ENCODE measurements at places on chromosomes 7 and 10.

DNA sequence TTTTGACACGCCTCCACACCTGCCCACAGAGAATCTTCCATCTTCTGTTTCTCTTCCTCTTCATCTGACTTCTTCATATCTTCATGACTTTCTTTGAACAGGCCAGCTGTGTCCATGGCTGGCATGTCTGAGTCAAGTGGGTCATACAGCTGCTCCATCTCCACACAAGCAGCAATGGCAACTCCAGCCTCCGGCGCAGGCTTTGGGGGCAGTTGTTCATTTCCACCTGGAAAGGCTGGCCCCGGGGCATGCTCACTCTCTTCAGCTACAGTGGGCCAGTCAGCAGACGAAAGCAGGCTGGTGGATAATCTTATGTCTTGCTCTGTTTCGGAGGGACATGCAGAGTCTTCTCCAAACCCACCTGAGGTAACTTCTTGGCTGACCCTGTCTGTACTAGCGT lies 155.6 kb upstream of the TARP start:
- no peak for DNase-seq

- no peak for DNase-seq
Measured at GRCh38 chr10:6877336-6877721, 297.3 kb upstream of the PRKCQ start.

DNA sequence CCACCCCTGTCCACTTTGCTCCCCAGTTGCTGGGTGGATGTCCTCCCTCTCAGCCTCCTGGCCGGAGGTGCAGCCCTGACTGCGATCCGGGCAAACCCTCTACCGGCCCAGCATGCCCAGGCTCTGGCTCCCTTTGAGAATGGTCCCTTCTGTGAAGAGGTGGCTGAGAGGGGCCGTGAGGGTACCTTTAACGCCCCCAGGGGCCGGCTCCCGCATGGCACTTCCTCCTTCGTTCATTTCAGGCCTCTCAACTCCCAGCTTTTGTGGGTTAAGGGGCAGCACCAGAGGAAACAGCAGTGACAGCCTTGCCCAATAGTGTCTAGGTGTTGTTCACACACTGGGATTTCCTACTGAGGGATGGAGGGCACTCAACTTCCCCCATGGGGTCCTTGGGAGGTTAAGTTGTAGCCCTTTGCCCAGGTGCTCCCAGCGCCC lies 33.2 kb upstream of the HABP2 start:
- DNase-seq = no peak

DNA sequence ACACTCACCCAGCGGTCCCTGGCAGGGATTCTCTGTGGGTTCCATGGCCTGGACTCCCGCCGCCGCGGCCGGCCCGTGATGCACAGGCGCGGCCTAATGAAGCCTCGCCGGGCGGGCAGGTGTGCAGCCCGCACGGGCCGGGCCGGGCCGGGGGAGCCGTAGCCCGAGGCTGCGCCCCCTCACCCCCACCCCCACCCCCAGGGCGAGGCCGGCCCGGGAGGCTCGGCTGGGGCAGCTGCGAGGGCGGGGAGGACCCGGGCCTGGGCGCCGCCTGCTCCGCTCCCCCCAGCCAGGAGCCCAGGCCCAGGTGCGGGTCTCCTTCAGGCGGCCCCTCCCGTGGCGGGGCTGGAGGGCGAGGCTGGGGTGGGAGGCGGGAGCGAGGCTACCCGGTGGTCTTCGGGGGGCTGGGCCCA lies at the start of gene NOBOX:
NOBOX (minus strand) TSS at position 45 of the 413 bp plus-strand sequence.
- no peak for DNase-seq

- DNase-seq = no peak
Measured at GRCh38 chr7:30382607-30383006, 96.0 kb downstream of the NOD1 start.

DNA sequence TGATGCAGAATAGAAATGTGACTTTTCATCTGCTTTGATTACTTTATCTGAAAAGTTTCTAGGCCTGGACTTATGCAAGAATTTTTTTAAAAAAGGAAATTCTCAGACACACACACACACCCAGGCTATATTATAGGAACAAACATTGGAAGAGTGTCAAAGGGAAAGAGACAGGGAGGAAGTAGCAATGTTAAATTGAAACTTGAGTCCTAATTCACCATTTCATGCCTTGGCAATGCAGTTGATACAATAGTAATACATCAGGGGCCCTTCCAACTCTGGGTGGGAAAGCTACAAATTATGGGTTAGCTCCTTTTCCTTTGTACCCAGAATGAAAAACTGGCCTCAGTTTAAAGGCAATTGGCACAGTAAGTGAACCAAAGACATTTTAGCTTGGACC lies 258.0 kb upstream of the LYZL1 start:
- no peak for DNase-seq

DNA sequence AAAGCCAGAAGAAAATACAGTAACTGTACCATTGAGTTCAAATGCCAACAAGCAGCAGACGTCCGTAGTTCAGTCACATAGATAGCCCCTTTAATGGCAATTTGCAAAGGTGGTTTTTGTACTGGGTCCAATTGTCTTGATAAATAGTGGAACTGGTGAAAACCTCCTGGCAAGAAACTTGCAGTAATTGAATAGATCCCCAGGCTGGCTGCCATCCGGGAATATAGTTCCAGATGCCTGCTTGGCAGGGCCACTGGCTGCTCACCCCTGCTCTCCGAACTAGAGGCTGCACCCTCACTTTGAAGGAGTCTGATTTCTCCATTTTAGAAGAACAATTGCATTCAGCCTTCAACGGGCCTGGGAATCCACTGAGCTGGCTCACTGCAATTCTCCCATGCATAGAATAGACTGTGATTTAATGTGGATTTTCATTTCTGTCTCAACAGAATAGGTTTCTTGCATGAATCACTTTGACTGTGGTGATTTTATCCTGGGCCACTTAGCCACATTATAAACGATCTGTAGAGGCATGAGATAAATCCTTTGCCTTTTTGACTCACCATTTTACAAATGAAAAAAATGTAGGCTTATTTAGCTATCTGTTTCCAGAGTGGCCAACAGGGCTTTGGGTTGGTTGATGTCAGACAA lies 35.9 kb upstream of the ELMO1 start:
- no peak for DNase-seq

DNA sequence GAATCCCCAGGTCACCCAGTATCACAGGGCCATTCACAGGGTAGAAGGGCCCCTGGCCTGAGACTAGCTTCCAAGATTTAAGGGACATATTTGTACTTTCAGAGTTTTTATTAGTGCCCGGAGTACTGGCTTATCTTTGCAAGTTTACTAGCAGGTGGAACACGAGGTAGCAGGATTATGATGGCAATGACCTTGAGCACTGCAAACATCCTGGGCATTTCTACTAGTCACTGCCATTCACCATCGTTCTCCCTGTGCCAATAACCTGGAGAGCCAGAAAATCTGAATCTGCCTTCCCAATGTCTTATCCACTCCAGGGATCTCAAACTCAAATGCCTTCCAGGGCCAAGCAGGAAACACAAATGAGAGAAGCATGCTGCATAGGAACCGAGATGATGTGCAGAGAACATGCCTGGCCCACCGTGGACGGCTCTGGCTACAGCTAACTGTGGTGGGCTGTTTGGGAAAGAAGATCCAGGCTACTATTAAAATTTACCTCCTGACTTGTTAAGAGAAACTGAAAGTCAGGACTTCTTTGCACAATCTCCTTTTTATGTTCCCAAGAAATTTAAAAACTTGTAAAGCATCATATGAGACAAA lies 16.7 kb downstream of the FAM53B start:
- no peak for DNase-seq

DNA sequence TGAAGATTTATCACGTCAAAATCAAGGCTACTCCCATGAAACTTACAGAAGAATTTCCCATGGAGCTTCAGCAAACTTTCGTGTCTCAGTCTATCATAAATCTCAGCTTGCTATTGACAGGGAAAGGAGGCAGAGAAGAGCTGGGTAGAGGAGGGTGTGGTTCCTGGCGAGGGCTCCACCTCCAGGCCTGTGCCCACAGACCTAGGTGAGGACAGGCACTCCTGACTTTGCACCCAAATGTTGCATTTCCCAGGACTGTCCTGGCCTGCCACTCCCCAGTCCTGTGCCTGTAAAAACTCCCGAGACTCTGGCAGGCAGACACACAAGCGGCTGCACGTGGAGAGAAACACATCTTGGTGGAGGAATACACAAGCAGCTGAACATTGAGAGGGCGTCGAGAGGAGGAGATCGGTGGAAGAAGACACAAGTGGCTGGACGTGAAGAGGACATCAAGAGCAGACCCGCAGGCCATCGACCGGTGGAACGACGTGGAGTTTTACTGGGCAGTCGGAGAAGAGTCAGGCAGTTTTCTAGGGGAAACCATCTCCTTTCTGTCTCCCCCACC lies 145.1 kb downstream of the CTNNA3 start:
- no peak for DNase-seq

DNA sequence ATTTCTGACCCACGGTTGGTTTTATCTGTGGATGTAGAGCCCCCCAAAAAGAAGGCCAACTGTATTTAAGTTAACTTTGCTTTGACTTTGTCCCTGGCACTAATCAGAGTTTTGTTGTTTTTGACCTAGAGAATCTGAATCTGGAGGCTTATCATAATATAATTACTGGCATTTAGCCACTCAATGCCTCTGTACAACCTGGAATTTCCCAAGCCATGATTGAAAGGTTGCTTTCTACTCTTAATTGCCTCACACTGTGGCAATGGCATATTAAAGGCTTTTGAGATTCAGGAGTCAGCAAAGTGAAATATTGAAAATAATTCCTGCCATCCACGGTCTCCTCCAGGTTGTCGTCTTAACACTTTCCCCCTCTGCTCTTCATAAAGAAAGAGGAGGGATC lies 205.2 kb upstream of the GHITM start:
- DNase-seq = no peak

DNA sequence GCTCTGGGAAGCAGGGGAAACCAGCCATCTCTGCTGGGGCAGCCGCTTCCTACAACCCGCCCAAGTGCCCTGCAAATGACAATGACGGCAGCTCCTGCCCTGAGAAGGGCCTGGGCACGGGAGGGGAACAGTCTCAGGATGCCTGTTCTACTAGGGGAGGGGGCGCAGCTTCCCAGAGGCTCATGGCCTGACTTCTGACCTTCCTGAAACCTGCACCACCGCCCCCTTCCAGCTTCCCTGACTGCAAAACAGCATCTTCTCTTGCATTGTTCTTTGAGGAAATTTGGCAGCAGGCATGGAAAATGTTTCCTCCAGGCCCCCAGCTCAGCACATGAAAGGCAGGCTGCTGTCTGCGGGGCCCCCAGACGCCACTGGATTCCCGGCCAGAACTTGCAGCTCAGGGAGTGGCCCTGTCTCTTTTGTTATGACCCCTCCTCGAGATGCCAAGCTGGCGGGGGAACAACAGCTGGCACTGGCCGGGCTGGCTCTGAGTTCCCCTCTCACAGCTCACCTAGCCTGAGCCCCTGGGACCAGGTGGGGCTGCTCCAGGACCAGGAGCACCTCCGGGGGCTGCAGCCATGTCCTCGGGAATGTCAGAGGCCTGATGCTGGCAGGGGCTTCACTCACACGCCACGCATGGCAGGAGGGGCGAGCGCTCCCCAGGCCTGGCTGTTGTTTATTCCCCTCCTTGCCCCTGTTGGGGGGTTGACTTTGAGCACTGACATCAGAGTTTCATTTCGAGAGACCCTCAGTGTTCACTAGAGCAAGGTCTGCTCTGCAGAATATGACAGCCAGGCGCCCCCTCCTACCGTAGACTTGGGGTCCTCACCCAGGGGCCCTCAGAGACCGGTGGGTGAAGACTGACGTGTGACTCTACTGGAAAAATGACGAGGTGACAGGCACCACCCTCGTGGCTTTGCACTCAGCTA lies 62.7 kb downstream of the CALML3 start:
- no peak for DNase-seq

DNA sequence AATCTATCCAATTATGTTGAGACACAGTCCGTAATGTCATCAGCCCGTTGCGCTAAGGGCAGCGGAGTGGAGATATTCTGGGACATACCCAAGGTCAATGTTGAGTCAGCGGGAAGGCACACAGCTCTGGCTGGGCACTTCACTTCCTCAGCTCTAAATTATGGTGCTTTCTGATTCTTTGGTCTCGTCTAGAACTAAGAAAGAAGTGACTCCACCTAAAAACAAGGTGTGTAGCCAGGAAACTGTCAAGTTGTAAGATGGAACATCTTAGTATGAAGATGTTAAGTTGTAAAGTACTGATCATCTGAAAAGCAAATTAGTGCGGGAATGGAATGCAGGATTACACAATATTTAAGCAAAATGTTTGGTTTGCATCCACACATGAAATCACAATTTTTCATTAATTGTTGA lies 43.1 kb downstream of the BAIAP2L1 start:
- DNase-seq = no peak

DNA sequence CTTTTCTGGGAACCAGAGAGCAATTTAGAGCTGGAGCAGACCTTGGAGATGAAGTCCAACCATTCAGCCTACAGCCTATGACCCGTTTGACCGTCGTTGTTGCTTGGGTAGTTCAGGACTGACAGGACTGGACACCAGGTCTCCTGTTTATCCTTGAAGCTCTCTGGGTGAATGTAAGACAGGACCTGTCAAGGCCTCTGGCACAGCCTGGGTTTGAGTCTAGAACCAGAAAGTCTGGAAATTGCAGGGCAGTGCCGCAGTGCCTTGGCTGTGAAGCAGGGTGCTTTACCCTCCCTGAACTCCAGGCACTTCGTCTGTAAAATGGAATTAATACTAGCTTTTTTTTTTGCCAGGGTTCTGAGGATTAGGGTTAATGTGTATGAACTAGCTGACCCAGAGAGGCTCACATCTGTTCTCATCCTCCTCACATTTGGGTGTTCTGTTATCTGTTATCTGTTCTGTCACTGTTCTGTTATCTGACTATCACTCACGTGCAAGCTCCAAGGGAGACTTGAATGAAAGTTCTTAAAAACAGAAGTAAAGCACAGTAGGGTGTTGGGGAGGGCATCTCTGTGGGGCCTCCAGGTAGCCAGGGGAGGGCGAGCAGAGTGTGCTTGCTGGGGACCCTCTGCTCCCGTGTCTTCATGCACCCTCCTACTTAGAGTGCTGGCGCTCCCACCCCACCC lies 9.9 kb downstream of the BLVRA start:
- DNase-seq = no peak

DNA sequence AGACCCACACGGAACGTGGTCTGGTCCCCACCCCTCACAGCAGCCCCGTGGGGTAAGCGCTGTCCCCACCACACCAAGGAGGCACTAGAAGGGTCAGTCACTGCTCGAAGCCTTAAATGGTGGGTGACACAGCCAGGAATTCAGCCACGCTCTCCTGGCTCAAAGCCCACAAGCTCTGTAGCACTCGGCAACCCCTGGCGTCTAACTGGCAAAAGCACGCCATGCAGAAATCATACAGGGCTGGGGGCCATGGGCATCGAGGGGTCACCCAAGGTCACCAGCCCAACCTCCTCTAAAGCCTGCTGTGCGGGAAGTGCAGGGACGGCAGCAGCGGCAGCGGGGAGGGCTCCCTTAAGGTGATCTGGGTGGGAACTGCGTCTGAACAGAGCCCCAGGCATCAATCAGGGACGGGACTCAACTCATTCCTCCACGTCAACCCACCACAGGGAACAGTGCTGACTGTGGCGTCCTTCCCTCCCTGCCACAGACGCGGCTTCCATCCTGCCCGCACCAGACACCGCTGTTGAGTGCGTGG lies 7.8 kb downstream of the GPER1 start:
- no peak for DNase-seq

- DNase-seq = peak; percentile 43
Measured at GRCh38 chr10:100710151-100710871, 35.1 kb upstream of the PAX2 start.

GRCh38 chr10:31659665-31660064 lies 269.0 kb downstream of the ARHGAP12 start:
- no peak for DNase-seq

GRCh38 chr7:80098795-80099194 lies 35.8 kb upstream of the GNAI1 start:
- peak; percentile 5 for DNase-seq

Data from endothelial cell (in vitro differentiated cells).